Cardiac fibroblast (primary cell): ENCODE measurements at places on chromosomes 16 and 17.

- DNase-seq, result peak; percentile 75
Observed at GRCh38 chr16:29820271-29820701, at the start of gene MVP. Gene MVP, plus strand, starts transcription at chr16:29820462. Its CDS starts 10,088 bp downstream, at chr16:29830550.

DNA sequence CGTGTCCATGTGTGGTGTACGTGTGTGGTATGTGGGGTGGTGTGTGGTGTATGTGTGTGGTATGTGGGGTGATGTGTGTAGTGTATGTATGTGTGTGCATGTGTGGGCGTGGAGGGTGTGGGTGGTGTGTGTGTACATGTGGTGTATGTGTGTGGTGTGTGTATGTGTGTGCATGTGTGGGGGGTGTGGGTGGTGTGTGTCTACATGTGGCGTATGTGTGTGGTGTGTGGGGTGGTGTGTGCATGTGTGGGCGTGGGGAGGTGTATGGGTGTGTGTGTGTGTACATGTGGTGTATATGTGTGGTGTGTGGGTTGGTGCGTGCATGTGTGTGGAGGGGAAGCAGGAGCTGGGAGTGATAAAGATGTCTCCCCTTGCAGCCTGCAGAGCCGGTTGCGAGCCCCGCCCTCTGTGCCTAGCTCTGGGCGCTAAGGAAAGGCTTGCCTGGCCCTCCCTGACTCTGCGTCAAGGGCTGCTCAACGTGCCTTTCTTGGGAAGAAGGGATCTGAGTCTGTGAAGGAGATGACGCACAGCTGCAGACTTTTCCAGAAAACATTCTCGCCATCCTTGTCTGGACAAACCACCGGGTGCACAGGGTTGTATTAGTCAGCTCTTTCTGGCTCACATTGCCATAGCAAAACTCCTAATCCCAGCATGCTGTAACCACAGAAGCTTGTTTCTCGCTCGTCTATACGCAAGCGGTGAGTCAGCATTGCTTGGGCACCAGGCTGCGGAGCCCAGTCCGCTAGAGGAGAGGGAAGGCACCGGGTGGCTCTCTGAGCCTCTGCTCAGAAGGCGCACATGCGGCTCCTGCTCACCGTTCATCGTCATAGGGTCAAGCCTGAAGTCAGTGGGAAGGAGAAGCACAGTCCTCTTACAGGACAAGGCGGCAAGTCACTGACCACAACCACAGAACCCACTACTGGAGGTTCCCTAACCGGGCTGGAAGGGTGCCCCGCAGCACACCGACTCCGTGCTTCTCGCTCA is 2.0 kb upstream of the CD300H start:
- DNase-seq, result peak; percentile 97

DNA sequence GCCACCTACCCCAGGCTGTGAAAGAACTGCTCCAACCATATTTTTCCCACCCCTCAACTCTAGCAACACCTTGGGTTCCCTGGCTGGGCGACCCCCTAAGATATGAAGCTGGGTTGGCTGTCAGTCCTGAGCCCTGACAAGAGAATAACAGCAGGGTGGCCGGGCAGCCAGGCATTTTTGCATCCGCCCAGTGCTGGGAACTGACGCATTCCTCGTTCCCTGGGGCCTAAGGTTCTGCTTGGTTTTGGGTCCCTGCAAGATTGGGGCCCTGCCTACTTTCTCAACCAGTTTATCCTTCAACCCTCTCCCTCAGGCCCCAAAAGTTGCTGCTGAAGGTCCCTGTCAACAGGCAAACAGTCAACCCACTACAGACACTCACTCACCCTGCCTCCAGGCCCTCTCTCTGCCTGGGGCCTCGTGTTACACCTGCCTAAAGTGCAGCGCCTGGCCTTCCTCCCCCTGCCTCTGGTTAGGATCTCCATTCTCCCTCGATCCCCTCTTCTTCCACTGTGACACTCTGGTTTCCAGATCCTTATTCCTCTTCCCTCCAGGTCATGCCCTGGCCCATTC is 151.5 kb downstream of the STX8 start:
- DNase-seq, result no peak

DNA sequence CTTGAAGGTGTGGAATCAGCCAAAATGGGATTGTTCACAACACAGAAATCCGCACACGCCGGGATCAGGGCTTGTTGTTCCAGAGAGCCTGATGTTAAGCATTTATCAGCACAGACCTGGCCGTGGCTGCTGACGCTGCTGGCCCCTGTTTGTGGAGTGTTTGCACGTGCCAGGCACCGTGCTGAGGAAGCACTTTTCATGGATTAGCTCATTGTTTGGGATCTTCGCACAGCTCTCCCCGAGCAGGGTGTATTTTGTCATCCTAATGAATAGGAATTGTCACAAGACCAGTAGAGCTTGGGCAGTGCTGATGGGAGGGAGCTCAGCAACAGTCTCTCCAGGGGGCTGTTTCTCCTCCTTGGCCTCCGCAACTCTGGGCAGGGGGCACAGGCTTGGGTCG is 160.4 kb upstream of the PLCG2 start:
- DNase-seq, result no peak

- no peak for DNase-seq
Observed at GRCh38 chr17:77383613-77384608, 243.1 kb downstream of the SEC14L1 start.

DNA sequence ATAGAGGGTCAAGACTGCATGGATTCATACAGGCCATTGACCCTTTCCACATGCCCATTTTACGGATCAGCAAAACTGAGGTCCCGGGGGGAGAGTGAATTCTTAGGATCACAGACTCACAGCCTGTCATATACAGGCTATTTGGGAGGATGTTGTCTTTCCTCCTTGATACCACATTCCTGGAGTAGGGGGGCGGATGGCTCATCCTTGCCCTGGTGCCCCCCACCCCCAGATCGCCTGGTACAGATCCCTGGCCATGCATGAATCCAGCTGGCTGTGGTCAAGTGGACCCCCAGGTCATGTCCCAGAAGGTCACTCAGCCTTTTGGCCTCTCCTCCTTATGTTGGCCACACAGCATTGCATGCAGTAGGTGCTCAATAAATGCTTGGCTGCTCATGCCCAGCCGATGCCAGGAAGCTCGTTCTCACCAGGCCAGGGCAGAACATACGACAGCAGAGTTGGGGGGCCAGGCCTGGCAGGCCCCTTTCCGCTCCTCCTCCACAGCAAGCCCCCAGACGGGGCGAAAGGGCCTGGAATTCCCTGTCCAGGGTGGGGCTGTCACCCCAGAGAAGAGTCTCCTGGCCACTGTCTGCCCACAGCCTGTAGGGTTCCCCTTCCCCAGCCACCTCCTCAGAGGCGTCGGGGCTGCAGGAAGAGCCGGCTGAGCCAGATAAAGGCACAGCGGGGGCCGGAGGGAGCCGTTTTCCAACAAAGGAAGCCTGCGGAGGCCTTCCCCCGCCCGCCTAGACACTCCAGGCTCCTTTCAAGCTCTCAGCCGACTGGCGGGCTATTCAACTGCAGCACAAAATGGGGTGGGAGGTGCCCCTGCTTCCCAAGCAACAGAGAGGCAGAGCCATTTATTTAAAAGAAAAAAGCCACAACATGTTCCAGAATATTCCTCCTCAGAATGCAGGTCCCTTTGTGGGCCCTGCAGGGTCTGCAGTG is 215.7 kb upstream of the CIBAR2 start:
- peak; percentile 64 for DNase-seq
